NCI-H187 (cell line): ENCODE measurements at places on chromosomes 3 and 15.

DNA sequence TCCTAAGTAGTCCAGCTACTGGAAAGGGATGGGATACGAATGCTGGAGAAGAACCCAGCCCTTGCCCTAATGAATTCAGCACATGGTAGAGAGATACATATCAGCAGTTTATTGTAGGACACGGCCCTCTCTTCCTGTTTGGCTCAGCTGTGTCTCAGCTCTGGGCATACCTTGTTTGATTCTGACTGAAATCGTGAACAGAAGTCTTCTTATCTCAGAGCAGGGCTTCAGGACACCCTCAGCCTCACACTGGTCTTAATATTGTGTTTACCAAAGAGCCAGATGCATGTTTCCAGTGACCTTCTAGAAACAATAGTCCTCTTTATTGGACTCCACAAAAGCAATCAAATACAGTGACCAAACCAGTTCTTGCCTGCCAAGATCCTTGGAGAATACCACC lies 54.7 kb downstream of the FAM174B start:
- DNase-seq: no peak

GRCh38 chr3:124177071-124177470 lies 185.1 kb upstream of the ROPN1 start:
- no peak for DNase-seq

DNA sequence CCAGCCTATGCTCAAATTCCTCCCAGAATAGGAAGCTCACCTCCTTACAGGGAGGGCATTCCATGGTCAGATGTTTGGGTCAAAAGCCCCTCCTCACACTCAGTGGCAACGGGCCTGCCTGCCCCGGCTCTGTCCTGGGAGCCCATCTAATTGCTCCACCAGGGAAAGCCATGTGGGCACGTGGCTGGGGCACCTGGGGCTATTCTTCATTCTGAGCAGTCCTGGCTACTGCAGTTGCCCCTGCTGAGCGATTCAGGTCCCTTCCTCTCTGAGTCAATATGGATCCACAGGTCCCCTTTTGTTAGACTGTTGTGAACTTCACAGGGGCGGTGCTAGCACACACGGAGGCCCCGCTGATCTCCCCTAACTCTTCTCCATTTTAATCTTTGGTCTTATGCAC lies 39.4 kb downstream of the TPRA1 start:
- no peak for DNase-seq

GRCh38 chr3:182083112-182083511 lies 371.4 kb downstream of the SOX2 start:
- DNase-seq: no peak

DNA sequence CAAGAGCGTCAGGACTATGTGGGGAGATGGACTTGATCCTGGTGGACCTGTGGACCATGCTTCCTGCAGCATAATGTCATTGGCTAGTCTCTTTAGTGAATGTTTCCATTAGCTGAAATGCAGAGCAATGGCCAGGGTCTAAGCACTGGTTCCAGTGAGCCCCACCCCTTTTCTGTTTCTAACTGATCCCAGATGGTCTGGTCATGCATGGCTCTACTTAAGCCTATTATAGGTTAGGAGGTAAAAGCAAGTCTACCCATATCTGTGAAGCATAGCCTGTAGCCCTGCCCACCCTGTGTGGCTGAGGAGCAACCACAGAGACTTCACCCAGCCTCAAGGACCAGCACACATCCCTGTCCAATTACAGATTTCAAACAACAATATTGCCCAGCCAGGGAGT lies 419.2 kb downstream of the ZNF385D start:
- no peak for DNase-seq

GRCh38 chr3:4529876-4530588 lies 36.9 kb downstream of the ITPR1 start:
- no peak for DNase-seq

- DNase-seq: no peak
Observed at GRCh38 chr3:160757233-160758106, 1.4 kb downstream of the PPM1L start.

DNA sequence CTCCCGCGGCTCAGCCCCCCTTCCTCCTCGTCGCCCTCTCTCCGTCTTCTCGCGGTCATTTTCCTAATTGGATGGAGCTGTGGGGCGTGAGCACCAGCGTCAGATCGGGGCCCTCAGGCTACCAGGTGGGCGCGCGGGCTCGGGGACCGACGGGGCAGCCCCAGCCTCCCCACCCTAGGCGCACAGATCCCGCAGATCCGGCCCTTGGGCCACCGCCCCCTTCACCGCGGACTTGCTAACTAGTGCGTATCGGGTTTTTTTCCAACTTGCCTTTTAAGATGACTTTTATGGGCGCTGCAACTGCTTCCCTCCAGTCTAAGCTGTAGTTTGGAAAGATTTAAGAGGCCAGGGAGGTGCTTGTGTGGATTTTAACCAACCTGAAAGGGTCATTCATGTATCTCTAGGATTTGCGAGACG lies 1.3 kb downstream of the ZNF710 start:
- DNase-seq: no peak

- DNase-seq: no peak
Observed at GRCh38 chr3:38960953-38961622, 90.7 kb downstream of the SCN11A start.

- DNase-seq: no peak
Observed at GRCh38 chr15:84747416-84748273, 747 bp upstream of the ZNF592 start.

- no peak for DNase-seq
Observed at GRCh38 chr15:32646291-32646690, 4.8 kb downstream of the SCG5 start.

- DNase-seq: no peak
Observed at GRCh38 chr15:92037491-92037890, 184.0 kb downstream of the SLCO3A1 start.

GRCh38 chr15:62809115-62809967 lies 233.2 kb upstream of the TPM1 start:
- no peak for DNase-seq

DNA sequence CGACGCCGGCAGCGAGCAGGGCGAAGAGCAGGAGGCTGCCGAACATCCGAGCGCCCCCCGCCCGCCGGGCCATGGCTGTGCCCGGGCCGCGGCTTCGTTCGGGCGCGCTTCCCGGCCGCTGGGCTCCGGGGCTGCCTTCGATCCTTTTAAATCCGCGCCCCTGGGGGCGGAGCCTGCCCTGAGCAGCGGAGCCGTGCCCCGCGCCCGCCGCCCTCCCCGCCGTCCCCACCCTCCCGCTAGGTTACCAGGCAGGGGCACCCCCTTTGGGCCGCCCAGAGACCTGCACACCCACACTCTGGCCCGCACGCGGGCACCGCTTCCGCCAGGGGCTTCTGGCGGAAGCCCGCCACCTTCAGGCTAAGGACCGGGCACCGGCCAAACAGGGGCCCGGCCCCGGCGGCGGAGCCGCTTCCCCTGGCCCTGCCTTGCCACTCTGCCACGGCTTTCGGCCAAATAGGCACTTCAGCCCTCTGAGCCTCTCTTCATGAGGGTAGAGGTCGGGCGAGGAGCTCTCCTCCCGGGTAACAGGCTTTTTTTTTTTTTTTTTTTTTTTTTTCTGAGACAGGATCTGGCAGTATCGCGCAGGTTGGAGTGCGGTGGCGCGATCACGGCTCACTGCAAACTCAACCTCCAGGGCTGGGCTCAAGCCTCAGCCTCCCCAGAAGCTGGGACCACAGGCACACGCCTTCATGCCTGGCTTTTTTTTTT lies at the start of gene NMB:
Gene NMB, minus strand, starts transcription at position 120 of the 708 bp plus-strand sequence. Its CDS starts 47 bp downstream, at position 73.
- peak; percentile 57 for DNase-seq

- DNase-seq: no peak
Observed at GRCh38 chr15:100343251-100343650, 1.5 kb upstream of the ADAMTS17 start.

- DNase-seq: no peak
Observed at GRCh38 chr3:17995769-17996168, 253.3 kb upstream of the TBC1D5 start.

GRCh38 chr15:95446854-95447253 lies 883.6 kb upstream of the NR2F2 start:
- no peak for DNase-seq

- no peak for DNase-seq
Observed at GRCh38 chr3:76566211-76566534, 473.7 kb upstream of the ROBO2 start.

- no peak for DNase-seq
Observed at GRCh38 chr15:45136378-45136764, 6.6 kb downstream of the DUOX1 start.

GRCh38 chr3:88090681-88091080 lies 31.6 kb downstream of the ZNF654 start:
- no peak for DNase-seq

GRCh38 chr3:18687286-18687685 lies 262.1 kb upstream of the SATB1 start:
- no peak for DNase-seq

GRCh38 chr3:45123581-45124269 lies 22.5 kb downstream of the CDCP1 start:
- DNase-seq: no peak

GRCh38 chr15:85760531-85761371 lies 34.0 kb downstream of the KLHL25 start:
- no peak for DNase-seq

- no peak for DNase-seq
Observed at GRCh38 chr15:37098468-37099318, 1.7 kb downstream of the MEIS2 start.

- DNase-seq: no peak
Observed at GRCh38 chr15:80070840-80071239, 11.4 kb downstream of the ZFAND6 start.

- no peak for DNase-seq
Observed at GRCh38 chr3:82390868-82391267, 629.4 kb upstream of the GBE1 start.

- no peak for DNase-seq
Observed at GRCh38 chr15:90106522-90107117, 4.4 kb upstream of the IDH2 start.

DNA sequence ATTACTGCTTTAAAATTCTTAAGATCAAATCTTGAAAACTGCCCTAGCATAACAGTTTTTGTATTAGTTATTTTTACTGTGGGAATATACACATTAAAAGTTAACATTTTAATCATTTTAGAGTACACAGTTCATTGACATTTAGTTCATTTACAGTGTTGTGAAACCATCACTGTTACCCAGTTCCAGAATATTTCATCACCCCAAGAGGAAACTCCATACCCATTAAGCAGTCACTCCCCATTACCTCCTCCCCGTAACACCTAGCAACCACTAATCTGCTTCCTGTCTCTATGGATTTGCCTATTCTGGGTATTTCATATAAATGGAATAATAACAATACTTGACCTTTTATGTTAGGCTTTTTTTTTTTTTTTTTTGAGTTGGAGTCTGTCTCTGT lies 164.1 kb upstream of the LRRFIP2 start:
- no peak for DNase-seq
